ENCODE measurements at places on chromosomes 7 and 10. TPM values are rescaled to one million over a fixed set of nuclear protein-coding genes. Genes with fewer than 3 reads are reported as not detected.

The FAM131B gene
- total RNA-seq = 0.65 TPM

The GHRHR gene
- not detected for total RNA-seq

The FOXI2 gene
- not detected for total RNA-seq

The OR2A5 gene
- total RNA-seq = not detected

The HOXA9 gene
- 18.2 TPM for total RNA-seq

The ATAD1 gene
- total RNA-seq = 29.9 TPM

The STYXL1 gene
- total RNA-seq = 32.3 TPM

The ATP5F1C gene
- total RNA-seq = 276 TPM

The ZNF783 gene
- total RNA-seq = 6.9 TPM

The LRGUK gene
- 0.33 TPM for total RNA-seq

The OPALIN gene
- not detected for total RNA-seq

The NMT2 gene
- 101 TPM for total RNA-seq

The UCMA gene
- total RNA-seq = not detected

The EGFR gene
- 3.6 TPM for total RNA-seq

The SLC13A1 gene
- total RNA-seq = not detected

The CYP3A5 gene
- total RNA-seq = not detected

The RSPH10B2 gene
- total RNA-seq = not detected

The PLXDC2 gene
- 1.5 TPM for total RNA-seq

The SORBS1 gene
- total RNA-seq = 1.1 TPM

The ZNF3 gene
- 38.5 TPM for total RNA-seq

The MRLN gene
- total RNA-seq = not detected

The CRHR2 gene
- total RNA-seq = not detected

Data from vein endothelial cell (primary cell).